Dermis blood vessel endothelial cell (primary cell): ENCODE measurements at places on chromosomes 4 and X. TPM values are rescaled to one million over a fixed set of nuclear protein-coding genes. Genes with fewer than 3 reads are reported as not detected.

GRCh38 chrX:71147496-71148277 lies 3.0 kb downstream of the NLGN3 start:
- no peak for DNase-seq

GRCh38 chr4:8459867-8460445 lies 19.4 kb downstream of the TRMT44 start:
- DNase-seq = no peak

DNA sequence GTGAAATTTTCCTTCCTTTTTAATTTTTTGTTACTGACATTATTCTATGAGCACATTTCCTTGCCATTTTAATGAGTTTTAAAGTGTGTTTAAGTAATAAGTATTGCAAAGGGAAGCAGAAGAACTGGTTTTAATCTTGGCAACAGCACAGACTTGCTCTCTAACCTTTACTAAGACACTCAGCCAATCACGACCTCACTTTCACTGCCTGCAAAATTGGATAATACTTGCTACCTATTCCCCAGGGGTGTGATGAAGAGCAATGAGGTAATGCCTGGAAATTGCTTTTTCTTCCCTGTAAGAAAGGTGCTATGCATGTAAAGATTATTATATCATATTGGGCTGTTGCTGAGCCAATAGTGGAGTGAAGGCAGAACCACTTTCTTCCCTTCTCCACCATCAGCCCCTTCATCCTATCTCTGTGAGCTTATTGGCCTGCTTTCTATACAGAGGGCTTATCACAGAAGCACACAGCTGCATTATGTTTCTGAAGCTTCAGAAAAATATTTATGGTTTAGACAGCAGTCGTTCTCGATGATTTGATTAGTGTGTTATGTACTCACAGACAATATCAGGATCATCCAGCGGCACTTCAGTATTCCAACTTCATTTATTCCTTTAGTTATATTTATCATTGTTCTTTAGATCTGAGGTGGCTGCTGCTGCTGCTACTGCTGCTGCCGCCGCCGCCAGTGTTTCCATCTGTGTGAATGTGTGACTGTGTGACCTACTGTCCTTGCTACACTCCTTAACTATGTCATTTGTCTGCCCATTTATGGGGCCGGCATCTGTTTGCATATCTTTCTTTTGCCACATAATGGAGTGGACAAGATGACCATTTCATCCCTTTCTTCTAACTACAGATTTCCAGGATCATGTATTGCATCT lies 255.1 kb downstream of the C4orf33 start:
- DNase-seq = no peak

DNA sequence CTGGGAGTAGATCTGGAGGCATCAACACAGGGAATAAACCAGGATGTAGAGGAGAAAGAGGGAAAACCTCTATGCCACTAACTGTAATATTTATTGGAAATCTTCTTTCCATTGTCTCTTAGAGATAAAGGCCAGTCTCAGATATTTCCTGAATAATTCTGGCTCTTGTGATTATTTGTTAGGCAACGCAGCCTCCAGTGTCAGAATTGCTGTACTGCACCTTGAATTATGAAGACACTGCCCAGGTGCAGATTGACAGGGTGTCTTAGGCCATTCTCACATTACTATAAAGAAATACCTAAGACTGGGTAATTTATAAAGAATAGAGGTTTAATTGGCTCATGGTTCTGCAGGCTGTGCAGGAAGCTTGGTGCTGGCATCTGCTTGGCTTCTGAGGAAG lies 100.7 kb upstream of the ZDHHC15 start:
- DNase-seq = no peak

Gene ADH1A
- not detected in 2 replicates for total RNA-seq

Gene WDR19
- 24.8 and 33.0 TPM in 2 replicates for total RNA-seq

DNA sequence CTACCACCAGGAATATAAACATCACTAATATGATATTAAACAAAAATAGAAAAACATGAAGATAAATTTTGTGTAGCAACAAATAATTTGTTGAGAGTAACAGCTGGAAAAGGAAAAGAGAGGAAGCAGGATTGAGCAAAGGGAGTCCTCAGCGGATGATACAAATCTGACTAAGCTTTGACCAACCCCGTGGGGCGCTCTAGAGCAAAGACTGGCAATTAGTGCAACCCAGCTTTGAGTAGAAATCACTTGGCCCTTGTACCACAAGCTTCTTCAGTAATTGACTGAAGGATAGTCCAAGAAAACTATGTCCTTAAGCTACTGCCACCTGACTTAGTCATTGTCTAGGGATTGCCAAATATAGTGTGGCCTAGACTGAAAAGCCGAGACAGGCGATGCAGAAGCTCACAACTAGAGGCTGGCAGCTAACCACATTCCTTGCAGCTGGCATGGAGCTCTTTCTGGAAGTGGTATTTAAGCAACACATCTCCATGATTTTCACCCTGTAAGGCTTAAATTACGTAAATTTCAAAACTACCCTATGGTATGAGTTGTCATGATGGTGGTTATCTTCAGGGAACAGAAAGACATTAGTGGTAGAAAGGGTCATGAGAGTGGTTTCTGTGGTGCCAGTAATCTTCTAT lies 396.0 kb downstream of the PDGFC start:
- DNase-seq = no peak

Gene MCF2
- 0.05 TPM in 1 of 2 replicates, not detected in the other for total RNA-seq

- no peak for DNase-seq
Observed at GRCh38 chr4:72706684-72707083, 137.7 kb upstream of the ADAMTS3 start.

GRCh38 chrX:19931146-19931545 lies 43.7 kb upstream of the SH3KBP1 start:
- no peak for DNase-seq

Gene HTN3
- not detected in 2 replicates for total RNA-seq

Gene S100P
- not detected in 2 replicates for total RNA-seq
